ENCODE measurements at places on chromosomes 7 and 10. TPM values are rescaled to one million over a fixed set of nuclear protein-coding genes. Genes with fewer than 3 reads are reported as not detected.

Gene XRCC2
- 6.9 TPM for total RNA-seq

Gene ACTL6B
- total RNA-seq: 0.14 TPM

Gene CYP26C1
- not detected for total RNA-seq

Gene SFXN2
- total RNA-seq: 17.0 TPM

Gene CCDC3
- not detected for total RNA-seq

Gene NKX1-2
- 0.06 TPM for total RNA-seq

DNA sequence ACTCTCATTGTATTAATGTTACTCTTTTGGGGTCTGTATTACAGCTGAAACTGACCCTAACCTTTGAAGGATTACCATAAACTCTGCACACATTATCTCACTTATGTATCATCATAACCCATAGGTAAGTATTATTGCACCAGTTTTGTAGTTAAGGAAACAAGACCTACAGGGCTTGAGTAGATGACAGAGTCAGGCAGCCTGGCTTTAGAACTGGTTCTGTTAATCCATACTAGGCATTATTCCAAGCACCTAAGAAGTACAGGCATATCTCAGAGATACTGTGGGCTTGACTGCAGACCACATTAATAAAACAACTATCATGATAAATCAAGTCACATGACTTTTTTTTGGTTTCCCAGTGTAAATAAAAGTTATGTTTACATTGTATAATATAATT is 17.1 kb upstream of the AKR1B1 start:
- DNase-seq: no peak

GRCh38 chr7:156234666-156235494 is 405.7 kb upstream of the RNF32 start:
- DNase-seq: no peak

DNA sequence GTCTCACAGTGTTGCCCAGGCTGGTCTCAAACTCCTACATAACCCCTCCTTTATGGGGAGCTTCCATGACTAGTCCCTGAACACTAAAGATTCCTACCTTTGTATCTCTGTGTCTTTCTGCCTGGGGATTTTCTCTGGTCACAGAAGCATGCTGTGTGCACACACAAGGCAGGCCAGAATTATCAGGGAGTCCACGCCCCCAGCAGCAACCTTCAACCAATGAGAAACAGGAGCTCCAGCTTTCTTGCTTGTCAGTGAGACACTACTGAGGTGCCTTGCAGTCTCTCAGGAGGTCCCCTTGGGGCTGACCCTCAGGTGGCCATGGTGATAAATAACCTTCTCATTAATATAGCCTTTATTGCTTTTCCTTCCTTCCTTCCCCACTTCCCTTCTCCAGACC is 45.1 kb upstream of the AUTS2 start:
- DNase-seq: no peak

GRCh38 chr10:48249004-48249762 is 25.3 kb downstream of the FRMPD2 start:
- peak; percentile 17 for DNase-seq

GRCh38 chr10:131745591-131745990 is 155.2 kb upstream of the PPP2R2D start:
- DNase-seq: no peak

DNA sequence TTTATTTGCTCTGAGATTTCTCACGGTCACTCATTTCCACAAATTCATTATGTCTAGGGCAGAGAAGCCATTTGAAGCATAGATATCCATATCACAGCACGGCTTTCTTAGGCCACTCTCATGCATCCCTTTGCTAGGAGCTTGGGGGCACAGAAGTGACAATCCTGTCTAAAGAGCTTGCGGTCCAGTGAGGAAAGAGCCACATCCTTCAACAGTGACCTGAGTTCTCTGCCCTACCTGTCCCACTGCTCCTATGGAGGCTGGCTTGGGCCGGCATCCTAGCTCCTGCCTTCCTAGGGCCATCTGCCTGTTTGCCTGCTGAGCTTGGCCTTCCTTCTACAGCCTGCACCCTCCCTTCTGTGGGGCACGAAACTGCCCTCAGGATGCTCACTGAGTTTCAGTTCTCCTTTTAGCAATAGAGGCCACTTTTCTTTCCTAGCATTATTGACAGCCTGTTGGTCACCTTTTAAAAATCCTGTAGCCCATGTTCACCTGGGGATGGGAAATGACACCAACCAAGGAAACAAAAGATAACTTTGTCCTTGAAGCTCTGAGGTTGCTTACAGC is 212.1 kb upstream of the GRB10 start:
- DNase-seq: no peak

GRCh38 chr10:115026746-115027140 is 66.4 kb upstream of the ATRNL1 start:
- DNase-seq: no peak

DNA sequence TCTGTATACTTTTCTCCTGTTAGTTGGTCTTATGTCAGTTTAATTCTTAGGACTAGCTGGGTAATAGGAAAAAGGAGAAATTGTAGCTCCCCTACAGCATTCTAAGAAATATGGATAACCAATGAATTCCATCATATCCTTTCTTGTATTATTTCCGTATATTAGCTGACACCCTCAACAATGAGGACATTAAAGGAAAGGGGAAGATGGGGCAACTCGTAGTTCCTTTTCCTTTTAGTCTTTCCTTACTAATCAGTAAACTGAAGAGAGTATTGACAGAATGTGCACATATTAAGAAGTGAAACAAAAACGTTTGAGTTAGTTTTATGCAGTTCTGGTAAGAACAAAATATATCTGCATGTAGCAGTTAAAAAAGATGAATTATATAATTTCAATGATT is 35.1 kb upstream of the C10orf67 start:
- DNase-seq: no peak

DNA sequence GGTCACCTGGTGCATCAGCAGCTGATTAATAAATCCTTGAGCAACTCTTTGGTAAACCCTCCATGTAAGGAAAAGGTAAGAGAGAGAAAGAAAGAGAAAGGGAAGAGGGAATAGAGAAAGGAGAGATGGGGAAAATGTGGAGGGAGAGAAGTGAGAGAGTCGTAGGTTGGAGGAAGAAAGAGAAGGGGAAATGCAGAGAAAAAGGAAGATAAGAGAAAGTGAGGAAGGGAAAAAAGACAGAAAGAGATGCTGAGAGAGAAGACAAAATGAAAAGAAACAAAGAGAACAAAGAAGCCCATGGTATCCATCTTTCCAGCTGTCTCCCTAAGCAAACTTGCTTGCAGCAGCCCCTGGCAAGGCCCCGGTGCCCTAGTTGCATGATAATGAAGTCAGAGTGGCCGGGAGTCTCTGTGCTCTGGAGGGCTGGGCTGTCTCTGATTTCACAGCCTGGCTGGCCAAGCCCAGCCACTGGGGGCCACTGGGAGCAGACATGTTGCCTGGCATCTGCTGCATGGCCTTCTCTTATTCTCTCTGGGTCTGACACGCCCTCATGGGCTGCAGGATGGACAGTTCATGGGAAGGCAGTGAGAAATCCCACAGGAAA is 48.4 kb downstream of the PRR15 start:
- DNase-seq: no peak

DNA sequence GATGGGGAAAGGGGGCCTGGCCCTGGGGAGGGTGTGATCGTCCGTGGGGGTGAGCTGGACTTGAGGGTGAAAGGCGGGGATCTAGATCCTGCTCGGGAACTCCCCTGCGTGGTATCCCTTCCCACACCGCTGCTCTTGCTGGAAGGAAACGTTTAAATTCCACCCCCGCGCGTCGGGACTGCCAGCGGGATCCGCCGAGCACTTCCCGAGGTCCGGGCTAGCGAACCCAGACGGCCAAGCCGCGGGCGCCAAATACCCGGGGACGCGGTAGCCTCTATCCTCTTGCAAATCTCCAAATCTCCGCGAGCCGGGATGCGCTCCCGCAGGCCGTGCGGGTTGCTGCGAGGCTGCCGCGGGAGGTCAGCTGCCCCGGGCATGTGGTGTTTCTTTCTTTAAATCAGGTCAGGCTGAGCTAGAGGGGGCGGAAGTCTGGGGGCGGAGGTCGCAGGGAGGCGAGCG is 904 bp downstream of the NPTX2 start:
- DNase-seq: no peak

DNA sequence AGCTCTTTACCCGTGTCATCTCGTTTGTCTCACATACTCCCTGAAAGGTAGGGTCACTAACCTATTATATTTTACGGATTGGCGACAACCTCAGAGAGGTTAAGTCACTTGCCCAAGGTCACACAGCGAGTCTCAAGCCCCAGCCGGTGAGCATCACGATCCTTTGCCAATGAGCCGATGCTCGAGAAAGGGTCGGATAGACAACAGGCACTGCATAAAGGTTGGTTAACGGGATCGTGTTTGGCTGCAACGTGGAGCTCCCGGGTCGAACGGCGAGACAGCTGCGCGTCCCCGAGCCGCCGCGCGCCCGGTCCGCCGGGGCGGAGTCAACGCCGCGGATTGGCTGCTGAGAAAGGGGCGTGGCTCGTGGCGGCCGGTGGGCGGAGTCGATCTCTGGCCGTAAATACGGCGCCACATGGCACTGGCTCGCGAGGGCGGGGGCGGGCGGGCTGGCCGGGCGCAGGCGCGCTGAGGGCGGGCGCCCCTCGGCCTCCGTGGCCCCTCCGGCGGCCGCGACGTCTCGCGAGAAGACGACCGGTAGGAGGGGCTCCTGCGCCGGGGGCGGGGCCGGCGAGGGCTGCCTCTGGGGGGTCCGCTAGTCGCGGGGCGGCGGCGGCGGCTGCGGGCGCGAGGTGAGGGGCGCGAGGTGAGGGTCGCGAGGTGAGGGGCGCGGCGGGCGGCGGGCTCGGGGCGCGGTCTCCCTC is at the start of gene CHST12:
TSS of gene CHST12 (plus strand) at position 598 of the 704 bp plus-strand sequence. CDS start 29,029 bp downstream, outside the sequence.
- peak; percentile 94 for DNase-seq

GRCh38 chr10:44985175-44985681 is 6.6 kb upstream of the DEPP1 start:
- no peak for DNase-seq

GRCh38 chr7:34747176-34747781 is 89.3 kb downstream of the NPSR1 start:
- no peak for DNase-seq

DNA sequence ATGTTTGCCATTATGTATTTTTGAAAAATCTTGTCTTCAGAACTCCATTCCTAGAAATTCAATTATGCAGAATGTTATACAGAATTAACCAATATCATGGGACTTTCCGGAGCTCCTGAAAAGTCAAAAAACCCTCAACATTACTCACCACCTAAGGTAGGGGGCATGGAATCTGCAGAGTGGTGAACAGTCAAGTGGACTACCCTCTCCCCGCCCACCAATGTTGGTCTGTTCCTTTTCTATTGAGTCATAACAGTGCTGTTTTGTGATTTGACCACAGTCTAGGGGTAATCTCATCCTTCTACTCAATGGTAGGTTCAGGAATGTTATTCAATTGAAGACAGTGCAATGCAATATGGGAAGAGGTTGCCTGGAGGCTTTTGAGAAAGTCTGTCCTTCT is 130.5 kb upstream of the HABP2 start:
- DNase-seq: no peak

GRCh38 chr7:74026903-74027682 is 880 bp upstream of the ELN start:
- DNase-seq: peak; percentile 71

GRCh38 chr7:88361357-88361756 is 54.7 kb upstream of the STEAP4 start:
- DNase-seq: no peak

DNA sequence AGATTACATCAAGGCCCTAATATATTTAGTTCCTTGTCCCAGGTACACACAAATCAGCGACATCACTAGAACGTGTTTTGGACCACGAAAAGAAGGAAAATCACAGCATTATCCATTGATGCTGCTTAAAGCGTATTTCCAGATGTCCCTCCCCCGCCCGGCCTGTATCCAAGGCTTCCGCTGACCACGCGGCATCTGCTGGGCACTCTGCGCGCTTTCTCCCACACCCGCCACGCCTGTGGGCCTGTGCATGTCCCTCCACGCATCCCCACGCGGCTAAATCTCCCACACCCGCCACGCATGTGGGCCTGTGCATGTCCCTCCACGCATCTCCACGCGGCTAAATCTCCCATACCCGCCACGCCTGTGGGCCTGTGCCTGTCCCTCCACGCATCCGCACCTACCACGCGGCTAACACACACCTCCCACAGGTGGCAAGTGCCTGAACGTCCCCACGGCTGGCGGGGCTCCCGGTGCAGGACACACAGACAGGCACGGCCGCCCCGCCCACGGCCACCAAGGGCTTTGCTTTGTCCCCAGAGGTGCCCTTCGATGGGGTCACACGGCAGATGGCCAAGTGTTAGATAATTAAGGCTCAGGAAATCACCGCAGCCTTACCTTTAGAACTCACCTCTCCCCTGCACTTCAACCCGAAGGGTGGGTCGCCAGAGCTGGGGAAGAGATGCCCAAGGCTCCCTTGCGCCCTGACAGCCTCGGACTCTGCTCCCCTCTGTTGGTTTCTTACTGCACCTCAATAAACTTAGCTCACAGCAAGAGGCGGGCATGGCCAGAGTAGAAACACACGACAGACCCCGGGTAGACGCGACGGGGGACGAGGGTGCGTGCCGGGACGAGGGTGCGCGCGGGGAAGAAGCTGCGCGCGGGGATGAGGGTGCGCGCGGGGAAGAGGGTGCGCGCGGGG is 49.5 kb downstream of the DIP2C start:
- no peak for DNase-seq

DNA sequence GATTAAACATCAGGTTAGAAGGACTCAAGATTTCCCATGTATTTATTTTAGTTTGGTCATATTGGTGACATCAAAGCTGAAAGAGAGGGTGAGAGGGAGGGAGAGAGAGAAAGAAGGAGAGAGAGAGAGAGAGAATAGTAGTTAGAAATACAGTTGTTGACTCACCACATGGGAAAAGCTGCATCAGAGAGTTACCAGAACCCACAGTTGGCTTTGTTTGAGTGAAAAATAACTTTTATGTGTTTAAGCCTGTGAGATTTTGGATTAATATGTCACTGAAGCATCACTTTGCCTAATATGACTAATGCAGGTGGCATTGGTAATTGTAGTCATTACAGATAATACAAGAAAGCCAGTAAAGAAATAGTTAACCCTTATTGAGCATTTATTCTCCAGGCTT is 303.9 kb downstream of the REEP3 start:
- DNase-seq: no peak

DNA sequence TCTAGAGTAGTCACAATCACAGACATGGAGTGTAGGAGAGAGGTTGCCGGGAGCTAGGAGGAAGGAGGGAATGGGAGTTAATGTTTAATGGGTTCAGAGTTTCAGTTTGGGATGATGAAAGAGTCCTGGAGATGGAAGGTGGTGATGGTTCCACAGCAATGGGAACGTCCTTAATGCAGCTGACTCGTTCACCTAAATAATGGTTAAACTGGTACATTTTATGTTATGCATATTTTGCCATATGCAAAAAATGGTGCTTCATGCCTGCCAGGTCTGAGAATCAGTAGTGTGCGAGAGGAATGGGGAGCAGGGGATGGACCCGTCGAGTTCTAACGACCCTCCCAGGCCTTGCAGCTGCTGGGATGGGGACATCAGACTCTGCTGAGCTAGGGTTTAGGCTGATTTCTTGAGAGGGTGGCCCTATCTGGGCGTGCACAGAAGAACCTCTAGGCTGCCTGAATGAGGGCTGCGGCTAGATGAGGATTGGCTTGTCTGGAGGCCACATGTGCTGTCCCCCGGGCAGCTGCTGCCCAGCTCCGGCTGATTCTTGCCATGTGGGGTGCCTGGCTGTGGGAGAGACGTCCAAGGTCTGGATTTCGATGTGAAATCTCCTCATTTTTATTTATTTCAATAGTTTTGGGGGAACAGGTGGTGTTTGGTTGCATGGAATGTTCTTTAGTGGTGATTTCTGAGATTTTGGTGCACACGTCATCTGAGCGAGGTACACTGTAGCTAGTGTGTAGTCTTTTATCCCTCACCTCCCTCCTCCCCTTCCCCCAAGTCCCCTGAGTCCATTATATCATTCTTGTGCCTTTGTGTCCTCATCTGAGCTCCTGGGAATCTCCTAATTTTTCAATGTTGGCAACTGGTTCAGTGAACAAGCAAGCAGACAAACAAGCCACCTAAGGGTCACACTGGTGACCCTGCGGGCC is 116.0 kb downstream of the GRK5 start:
- DNase-seq: no peak

GRCh38 chr10:104330168-104331110 is 7.8 kb downstream of the ITPRIP start:
- no peak for DNase-seq
